ENCODE measurements at places on chromosomes 13 and 19.
A peak's percentile ranks its signal among the peaks of the same experiment; 100 is the strongest.

DNA sequence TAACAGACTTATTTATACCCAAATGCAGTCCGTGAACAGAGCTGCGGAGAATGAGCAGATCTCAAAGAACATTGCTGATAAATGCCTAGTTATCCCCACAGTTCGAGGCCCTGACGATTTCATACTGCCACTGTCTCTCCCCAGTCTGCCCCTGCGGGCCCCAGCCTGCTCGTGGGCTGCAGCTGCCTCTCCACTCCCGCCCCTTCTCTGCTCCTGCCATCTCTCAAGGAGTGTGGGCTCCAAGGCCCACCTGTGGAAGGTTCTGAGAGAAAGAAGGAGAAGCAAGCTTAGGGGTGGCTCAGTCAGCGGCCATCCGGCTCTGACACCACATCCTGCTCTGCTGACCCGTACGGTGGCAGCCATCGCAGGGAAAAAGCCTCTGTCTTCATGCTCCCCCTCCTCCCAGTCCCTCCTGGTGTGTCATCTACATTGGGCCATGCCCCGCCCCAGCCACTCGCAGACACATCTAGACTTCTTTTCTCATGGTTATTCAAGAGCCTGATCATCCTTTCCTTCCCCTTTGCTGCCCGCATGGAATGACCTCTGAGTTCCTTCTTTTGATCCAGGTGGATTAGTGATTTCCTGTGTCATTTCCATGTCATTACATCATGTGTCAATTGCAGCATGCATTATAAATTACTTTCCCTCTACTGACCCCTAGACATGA is 52.0 kb downstream of the EPS15L1 start:
- DNase-seq, result no peak

GRCh38 chr13:95106562-95106961 is 194.7 kb downstream of the ABCC4 start:
- DNase-seq, result no peak

DNA sequence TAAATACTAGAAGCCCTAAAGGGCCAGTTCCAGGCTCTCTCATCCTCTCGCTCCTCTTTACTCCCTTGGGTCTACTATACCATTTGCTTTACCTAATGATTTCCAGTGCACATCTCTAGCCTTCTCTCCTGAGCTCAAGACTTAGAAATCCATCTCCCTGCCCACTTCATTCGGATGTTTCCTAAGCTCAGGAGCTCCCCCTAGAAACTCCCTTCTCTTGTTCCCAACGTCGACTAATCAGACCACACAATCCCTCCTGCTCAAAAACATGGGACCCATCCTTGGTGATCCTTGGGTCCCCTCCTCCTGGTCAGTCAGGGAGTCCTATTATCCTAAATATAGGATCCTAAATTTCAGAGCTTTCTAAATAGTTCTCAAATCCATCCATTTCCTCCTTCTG is 21.1 kb upstream of the STK24 start:
- DNase-seq, result no peak

GRCh38 chr13:97879646-97880310 is 73.7 kb upstream of the IPO5 start:
- DNase-seq, result no peak

DNA sequence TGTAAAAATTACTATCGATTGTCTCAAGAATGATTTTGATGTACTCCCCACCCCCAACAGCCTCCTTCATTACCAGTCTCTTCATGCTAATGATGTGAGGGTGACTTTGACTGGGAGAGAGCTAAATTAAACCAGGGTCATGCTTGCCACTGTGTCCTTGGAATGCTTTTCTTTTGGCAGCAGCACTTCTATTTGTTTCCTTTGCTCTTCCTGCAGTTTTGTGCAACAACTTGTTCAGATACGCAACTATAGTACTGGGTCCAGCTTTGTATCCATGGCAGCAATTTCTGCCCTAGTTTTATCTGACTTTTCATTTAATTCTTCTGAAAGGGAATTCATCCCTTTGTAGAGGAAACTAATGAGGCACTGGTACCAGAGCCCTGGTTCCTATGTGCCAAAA is 2792.1 kb downstream of the PCDH9 start:
- DNase-seq, result no peak

- DNase-seq, result no peak
Measured at GRCh38 chr19:35315883-35316282, 13.1 kb upstream of the CD22 start.

DNA sequence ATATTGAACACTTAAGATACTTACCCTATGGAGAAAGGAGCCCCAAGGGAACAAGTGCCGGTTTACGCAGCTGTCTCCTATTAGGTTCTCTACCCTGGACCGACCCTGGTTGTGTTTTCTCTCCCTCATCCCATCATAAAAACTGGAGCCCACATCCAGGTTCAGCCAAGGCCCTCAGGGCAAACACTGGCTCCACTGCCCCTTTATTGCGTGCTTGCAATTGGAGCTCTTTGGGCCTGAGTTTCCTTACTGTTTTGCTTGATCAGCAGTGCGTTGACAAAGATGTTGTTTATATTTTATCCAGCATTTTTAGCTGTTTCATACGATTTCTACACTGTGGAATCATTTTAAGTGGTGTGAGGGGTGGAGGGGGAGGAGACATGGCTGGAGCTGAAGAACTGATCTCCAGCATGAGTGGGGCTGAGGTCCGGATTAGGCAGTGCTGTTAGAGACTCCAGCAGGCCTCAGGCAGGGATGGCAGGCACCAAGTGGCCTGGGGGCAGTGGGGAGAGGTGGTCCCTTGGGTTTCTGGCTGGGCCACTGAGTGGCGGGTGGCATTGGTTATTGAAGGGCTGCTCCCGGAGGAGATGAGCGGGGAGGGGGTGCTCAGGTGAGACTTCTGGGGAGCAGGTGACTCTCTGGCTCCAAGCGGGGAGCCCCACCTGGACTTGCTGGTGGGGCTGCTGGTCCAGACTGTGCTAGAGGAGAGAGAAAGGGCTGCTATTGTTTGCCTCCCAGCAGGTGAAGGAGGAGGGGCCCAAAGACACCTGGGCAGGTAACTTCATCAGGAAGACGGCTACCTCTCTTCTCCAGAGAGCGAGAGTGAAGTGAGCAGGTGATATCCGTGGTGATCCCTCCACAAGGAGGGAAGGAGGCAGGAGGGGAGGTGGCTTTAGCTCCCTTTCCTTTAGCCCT is 62.4 kb upstream of the RNF113B start:
- no peak for DNase-seq

DNA sequence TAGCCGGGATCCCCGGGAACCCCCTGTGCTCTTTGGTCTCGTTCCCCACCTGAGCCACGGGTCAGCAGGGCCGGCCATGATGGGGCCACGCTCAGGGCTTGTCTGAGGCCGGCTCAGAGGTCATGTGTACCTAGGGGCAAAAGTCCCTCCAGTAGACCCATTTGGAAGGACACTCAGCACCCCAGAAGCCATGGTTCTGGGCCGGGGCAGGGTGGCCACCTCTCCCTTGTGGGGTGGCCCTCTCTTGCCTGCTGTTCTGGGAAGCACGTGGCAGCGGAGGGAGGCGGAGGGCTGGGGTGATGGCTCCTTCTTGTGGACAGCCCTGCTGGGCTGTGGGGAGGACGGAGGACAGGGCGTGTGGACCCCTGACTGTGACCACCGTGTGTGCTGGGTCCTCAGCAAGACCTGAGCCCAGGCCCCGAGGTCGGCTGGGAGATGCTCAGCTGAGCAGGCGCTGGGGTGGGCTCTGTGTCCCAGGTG is 6.4 kb upstream of the PEAK3 start:
- DNase-seq, result no peak

- DNase-seq, result no peak
Measured at GRCh38 chr13:113273321-113273720, 23.7 kb upstream of the LAMP1 start.

GRCh38 chr19:11624069-11624463 is 26.8 kb downstream of the ZNF627 start:
- DNase-seq, result no peak

GRCh38 chr13:75788481-75788981 is 152.4 kb downstream of the LMO7 start:
- DNase-seq, result peak; percentile 68

DNA sequence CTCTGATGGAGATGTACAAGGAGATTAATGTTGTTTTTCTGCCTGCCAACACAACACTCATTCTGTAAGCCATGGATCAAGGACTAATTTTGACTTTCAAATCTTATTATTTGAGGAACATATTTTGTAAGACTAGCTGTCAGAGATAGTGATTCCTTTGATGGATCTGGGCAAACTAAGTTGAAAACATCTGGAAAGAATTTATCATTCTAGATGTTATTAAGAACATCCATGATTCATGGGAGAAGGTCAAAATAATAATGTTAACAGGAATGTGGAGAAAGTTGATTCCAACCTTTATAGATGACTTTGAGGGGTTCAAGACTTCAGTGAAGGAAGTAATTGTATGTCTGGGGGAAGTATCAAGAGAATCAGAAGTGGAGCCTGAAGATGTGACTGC is 196.8 kb downstream of the POSTN start:
- no peak for DNase-seq

DNA sequence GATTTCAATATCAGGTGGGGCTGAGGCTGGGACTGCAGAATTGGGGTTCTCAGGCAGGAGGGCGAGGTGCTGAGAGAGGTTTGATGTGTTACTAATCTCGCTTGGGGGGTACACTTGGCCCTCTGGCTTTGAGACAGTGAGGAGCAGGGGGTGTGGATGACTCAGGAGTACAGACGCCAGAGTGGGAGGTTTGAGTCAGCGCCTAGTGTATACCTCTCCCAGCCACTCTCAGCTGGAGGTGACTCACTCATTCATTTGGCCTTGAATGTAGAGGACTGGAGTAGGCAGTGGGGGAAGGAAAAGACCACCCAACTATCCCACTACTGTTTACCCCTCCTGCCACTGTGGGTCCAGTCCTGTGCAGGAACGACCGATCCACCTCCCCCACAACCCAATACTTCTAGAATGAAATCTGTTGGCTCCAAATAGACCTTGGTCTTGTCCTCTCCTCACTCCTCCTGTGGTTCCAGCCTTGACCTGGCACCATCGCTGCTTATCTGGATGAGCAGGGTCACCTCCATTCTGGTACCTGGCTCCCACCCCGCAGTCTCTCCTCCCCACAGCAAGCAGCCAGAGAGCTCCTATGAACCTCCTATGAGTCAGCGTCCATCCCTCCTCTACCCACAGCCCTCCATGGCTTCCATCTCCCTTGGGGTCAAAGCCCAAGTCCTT is 20.1 kb upstream of the ZNRF4 start:
- DNase-seq, result no peak

DNA sequence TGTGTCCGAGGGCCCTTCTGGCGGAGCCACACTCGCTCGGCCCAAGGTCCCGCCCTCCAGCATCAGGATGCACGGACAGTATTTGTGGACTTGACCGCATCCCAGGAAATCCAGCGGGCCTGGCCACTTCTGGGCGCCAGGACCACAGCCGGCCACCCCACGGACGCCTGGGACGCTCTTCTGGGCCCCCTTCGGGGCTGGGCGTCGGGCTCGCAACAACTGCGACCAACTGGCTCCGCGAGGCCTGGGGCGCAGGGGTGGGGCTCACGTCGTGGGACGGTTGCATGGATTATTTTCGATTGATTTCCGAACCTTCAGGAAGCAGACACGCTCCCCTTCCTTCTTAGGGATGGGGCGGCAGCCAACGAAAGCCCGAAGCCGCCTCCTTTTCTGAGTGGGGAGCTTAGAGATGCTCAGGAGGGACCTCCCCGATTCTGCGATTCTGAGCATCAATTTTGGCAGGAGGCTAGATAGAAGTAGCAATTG is 521 bp upstream of the NUP58 start:
- DNase-seq, result no peak

DNA sequence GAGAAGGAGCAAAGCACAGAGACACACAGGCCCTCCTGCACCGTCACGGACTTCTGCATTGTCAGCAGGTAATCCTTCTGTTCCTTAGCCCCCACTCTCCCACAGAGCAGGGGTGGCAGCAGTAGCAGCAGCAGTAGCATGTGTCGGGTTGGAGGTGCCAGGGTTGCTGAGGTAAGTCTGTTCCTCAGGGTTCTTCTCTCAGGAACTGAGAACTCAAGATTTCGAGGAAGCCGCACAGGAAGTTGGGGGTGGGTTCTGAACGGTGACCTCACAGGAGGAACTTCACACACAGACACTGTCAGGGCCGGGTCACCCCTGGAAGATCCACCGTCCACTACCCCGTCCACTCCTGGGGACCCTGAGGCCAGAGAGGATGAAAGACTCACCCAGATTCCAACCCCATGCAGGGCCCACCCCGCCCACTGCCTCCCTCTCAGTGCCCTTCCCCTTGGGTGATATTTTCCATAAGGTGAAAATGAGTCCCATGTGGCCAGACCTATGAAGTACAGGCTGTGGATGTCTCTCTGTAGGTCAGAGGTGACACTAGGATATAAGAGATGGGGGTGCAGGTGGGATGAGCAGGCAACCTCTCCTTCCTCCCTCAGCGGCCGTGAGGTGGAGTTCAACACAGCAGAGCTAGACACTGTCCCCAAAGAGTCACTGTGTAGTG is at the start of gene SIGLEC12:
Gene SIGLEC12 (minus strand): TSS at position 207 of the 670 bp plus-strand sequence. CDS start 67 bp downstream, at position 140.
- DNase-seq, result no peak

GRCh38 chr19:6260912-6261650 is 18.7 kb downstream of the MLLT1 start:
- no peak for DNase-seq

DNA sequence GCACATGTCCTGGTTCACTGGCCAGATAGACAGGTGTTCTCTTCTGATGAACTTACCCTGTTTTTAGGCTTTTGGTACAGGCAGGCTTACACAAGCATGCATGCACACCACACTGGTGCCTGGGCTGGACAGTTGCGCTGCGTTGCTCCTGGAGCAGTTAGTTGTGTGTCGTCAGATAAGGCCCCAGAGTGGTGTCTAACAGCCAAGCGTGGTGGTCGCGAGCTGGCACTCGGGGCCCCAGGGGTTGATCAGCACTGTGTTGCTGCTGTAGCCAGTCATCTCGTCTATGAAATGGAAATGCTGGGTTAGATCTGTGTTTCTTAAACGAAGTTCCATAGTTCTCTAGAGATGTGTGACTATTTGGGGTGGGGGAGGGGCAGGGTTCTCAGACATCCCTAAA is 24.6 kb upstream of the TEX29 start:
- DNase-seq, result no peak

DNA sequence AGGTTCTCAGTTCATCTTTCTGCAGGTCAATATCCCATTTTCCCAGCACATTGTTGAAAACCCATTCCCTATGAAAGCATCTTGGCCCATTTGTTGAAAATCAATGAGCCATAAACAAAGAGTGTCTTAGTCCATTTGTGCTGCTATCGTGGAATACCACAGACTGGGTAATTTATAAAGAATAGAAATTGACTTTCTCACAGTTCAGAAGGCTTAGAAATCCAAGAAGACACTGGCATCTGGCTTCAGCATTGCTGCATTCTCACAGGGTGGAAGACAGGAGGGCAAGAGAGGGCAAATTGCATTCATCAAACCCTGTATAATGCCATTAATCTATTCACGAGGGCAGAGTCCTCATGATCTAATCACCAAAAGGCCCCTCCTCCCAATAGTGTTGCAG is 34.1 kb downstream of the ZNF823 start:
- DNase-seq, result no peak

DNA sequence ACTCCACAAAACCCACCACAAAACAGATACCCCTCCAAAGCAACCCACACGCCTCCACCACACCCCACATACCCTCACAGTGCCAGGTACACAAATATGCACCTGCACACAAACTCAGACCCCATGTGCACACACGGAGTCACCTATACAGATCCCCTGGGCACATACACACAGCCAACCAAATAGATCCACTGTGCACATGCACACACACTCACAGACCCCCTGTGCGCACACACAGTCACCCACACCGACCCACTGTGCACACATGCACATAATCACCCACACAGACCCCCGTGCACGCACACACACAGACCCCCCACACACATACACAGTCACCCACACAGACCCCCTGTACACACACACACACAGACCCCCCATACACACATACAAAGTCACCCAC is 107.8 kb downstream of the HSPH1 start:
- DNase-seq, result peak; percentile 29
